ENCODE measurements at places on chromosomes 3 and 15. TPM values are rescaled to one million over a fixed set of nuclear protein-coding genes. Genes with fewer than 3 reads are reported as not detected.

- no peak for DNase-seq
- no peaks in the 10 kb centered on the region for H3K27me3 ChIP-seq
- peaks cover 8% of the 10 kb centered on the region for H3K4me1 ChIP-seq
- H3K36me3 ChIP-seq, result no peaks in the 10 kb centered on the region
- no peak overlapping the region for H3K4me3 ChIP-seq
Observed at GRCh38 chr3:129058441-129059200, 2.0 kb upstream of the GP9 start.

The CCDC39 gene
- 0.69 TPM for total RNA-seq

The SNTN gene
- 0.24 TPM for total RNA-seq

The PRKCD gene
- total RNA-seq, result 6.6 TPM

DNA sequence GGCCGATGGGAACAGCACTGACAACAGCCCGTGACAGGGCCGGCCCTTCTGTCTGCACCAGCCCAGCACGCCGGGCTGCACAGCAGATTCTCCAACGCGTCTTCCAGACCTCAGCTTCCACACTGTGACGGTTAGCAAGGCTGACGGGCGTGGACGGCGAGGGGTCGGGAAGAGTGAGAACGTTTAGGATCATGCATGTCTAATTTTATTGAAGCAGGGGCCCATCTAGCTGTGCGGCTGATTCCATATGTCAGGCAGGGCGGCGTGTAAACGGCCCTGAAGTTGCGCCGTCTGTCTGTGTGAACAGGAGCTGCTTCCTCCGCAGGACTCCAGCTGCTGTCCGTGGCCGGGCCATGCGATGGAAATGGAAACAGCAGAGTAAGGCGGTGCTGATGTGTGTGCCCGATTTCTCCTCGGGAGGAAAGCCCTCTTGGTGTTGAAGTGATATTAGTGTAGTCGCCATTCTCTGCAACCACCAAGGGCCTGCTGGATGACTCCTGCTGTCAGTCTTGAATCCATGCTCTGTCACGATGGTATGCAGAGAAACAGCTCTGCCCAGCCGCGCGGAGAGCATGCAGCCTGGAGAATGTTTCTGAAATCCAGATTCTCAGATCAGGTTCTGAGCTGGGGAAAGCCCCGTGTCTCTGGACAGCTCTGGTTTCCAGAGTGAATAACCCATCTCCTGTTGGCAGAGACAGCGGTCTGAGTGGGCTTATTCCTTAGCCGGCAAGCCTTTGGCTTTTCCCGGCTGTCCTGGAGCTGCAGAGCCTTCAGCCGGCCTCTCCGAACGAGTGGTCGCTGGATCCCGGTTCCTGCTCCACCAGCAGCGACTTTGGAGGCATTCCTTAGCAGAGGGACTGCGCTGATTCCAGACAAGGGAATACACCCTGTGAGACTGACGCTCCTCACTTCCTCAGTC is 158.1 kb upstream of the UBE3A start:
- no peak for DNase-seq
- no peaks in the 10 kb centered on the region for H3K36me3 ChIP-seq
- H3K4me3 ChIP-seq, result no peak overlapping the region
- H3K4me1 ChIP-seq, result no peaks in the 10 kb centered on the region

GRCh38 chr3:178146406-178146831 is 389.8 kb upstream of the KCNMB2 start:
- DNase-seq, result no peak
- H3K4me1 ChIP-seq, result no peaks in the 10 kb centered on the region
- no peaks in the 10 kb centered on the region for H3K36me3 ChIP-seq

The ATRIP gene
- 6.4 TPM for total RNA-seq

The CYP19A1 gene
- 33.6 TPM for total RNA-seq

GRCh38 chr15:27468151-27468591 is 497.2 kb downstream of the GABRG3 start:
- H3K4me1 ChIP-seq, result no peaks in the 10 kb centered on the region
- DNase-seq, result no peak
- no peak overlapping the region for H3K4me3 ChIP-seq
- H3K27me3 ChIP-seq, result no peaks in the 10 kb centered on the region

- no peak overlapping the region for H3K27ac ChIP-seq
- DNase-seq, result no peak
- H3K27me3 ChIP-seq, result no peaks in the 10 kb centered on the region
- no peaks in the 10 kb centered on the region for H3K4me1 ChIP-seq
- H3K36me3 ChIP-seq, result no peaks in the 10 kb centered on the region
Observed at GRCh38 chr3:113495035-113495434, 19.9 kb downstream of the SPICE1 start.

The BNIP2 gene
- total RNA-seq, result 58.1 TPM

The ATR gene
- total RNA-seq, result 21.0 TPM

DNA sequence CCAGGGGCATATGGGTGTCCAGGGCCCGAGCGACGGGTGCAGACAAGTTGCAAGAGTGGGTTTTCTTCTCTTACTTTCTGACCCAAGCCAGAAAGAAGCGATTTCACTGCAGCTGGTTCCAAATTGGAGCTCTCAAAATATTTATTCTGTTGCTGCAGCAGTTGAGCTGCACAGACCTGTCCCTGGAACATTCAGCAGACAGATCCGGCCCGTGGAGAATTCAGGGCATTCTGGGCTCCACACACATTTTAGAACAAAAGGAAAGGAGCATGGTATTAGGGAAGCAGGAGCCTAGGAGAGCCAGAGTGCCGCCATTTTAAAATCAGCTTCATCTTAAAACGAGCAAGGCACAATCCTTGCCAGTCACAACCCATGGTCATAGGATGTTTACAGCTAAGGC is 135.3 kb upstream of the TPM1 start:
- H3K27me3 ChIP-seq, result no peaks in the 10 kb centered on the region
- H3K36me3 ChIP-seq, result no peaks in the 10 kb centered on the region
- no peaks in the 10 kb centered on the region for H3K4me1 ChIP-seq
- DNase-seq, result no peak
- H3K27ac ChIP-seq, result no peak overlapping the region

- H3K27me3 ChIP-seq, result no peaks in the 10 kb centered on the region
- no peaks in the 10 kb centered on the region for H3K36me3 ChIP-seq
- no peak overlapping the region for H3K27ac ChIP-seq
Observed at GRCh38 chr3:18363338-18363737, 61.8 kb downstream of the SATB1 start.

The SLC25A38 gene
- total RNA-seq, result 32.5 TPM

The U2SURP gene
- total RNA-seq, result 82.6 TPM

- H3K27me3 ChIP-seq, result no peaks in the 10 kb centered on the region
- H3K4me1 ChIP-seq, result no peaks in the 10 kb centered on the region
- no peak overlapping the region for H3K27ac ChIP-seq
- no peak for DNase-seq
Observed at GRCh38 chr3:98563661-98564281, 29.6 kb downstream of the CPOX start.

GRCh38 chr3:163185721-163186350 is 1689.2 kb downstream of the OTOL1 start:
- no peak overlapping the region for H3K27ac ChIP-seq
- no peaks in the 10 kb centered on the region for H3K36me3 ChIP-seq
- H3K27me3 ChIP-seq, result no peaks in the 10 kb centered on the region
- H3K4me3 ChIP-seq, result no peak overlapping the region
- DNase-seq, result no peak

DNA sequence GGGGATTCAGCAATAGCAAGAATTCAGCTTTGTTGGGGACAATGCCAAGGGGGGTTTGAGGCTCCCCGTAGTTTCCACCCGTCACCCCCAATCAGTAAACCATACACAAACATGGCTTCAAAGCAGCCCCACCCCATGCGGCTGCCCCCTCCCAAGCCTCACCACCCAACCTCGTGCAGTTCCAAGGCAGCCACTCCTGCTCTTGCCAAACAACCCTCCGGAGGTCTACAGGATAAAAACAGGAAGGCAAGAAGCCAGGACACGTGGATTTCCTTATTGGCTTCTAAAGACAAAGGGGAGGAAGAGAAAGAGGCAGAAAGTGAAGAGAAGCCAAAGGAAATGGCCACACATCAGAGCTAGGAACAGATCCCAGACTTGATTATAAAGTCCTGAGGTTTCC is 121.1 kb downstream of the SHQ1 start:
- DNase-seq, result no peak
- H3K4me3 ChIP-seq, result no peak overlapping the region
- H3K36me3 ChIP-seq, result no peaks in the 10 kb centered on the region
- no peaks in the 10 kb centered on the region for H3K4me1 ChIP-seq

- H3K27ac ChIP-seq, result no peak overlapping the region
- peak; percentile 89 for DNase-seq
- no peaks in the 10 kb centered on the region for H3K36me3 ChIP-seq
- no peaks in the 10 kb centered on the region for H3K27me3 ChIP-seq
Observed at GRCh38 chr3:14261229-14261628, 82.6 kb downstream of the LSM3 start.

DNA sequence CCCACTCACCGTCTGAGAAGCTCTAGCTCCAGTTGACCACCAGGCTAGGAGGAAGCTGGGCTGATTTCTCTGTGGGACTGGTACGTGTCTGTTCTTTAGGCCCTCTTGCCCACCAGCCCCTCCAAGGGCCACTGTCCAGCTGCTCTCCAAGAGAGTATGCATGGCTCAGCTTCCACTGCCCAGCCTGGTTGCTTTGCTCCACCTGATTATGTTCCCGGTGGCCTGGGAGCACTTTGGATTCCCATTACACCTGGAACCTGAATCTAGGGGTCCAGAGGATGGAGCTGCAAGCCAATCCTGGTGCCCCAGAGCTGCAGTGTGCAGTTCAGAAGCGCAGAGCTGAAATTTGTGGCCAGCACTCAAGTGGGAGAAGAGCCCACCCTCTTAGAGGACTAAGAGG is 402.1 kb upstream of the CNTN6 start:
- H3K4me3 ChIP-seq, result no peak overlapping the region
- H3K27ac ChIP-seq, result no peak overlapping the region
- DNase-seq, result no peak
- no peaks in the 10 kb centered on the region for H3K27me3 ChIP-seq
- H3K36me3 ChIP-seq, result no peaks in the 10 kb centered on the region

DNA sequence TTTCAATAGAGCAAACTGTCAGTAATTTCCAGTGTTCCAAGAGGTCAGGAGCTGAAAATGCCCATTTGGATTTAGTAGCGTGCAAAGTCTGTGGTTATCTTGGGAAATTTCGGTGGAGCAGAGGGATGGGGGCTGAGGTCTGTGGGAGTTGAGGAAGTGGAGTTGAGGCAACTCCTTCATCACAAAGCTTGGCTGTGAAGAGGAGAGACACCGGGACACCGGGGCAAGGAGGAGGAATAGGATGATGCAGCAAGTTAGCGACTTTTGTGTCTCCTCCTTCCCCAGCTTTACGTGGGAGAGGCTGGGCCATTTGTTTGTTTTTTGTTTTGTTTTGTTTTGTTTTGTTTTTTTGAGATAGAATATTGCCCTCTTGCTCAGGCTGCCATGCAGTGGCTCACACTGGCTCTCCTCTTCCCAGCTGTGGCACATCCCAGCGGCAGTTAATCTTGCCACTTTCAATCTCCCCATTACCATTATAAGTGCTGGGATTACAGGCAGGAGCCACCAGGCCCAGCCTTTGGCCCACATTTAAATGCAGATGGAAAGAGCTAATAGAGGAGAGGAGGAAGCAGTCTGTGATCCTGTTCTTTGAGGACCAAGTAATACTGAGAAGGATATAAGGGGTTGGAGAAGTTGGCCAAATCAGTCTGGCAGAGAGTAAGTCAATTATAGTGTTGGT is 47.1 kb downstream of the CRTC3 start:
- no peak overlapping the region for H3K4me3 ChIP-seq
- no peaks in the 10 kb centered on the region for H3K36me3 ChIP-seq
- no peaks in the 10 kb centered on the region for H3K27me3 ChIP-seq
- H3K4me1 ChIP-seq, result peaks cover 12% of the 10 kb centered on the region
- no peak for DNase-seq

DNA sequence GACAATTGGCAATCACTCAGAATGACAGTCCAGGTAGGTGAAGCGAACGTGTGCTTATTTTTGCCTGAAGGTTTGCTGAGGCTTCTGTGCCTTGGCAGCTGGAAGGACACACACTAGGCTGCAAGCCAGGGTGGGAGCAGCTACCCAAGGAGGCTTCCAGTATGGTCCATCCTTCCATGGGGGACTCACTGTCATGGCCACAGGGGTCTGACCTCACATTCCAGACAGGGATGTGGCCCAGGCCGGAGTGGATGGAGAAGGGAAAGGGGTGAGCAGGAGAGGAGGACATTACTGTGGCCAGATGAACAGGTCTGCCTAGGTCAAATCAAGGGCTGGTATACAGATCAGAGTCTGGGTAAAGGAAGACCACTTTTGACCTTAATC is 247.7 kb downstream of the ADAMTS17 start:
- H3K4me1 ChIP-seq, result no peaks in the 10 kb centered on the region
- H3K36me3 ChIP-seq, result no peaks in the 10 kb centered on the region
- no peak overlapping the region for H3K27ac ChIP-seq
- no peak for DNase-seq
- no peaks in the 10 kb centered on the region for H3K27me3 ChIP-seq

The ISLR gene
- total RNA-seq, result 115 TPM

- H3K4me3 ChIP-seq, result no peak overlapping the region
- no peaks in the 10 kb centered on the region for H3K36me3 ChIP-seq
- no peak overlapping the region for H3K27ac ChIP-seq
- H3K4me1 ChIP-seq, result no peaks in the 10 kb centered on the region
- no peaks in the 10 kb centered on the region for H3K27me3 ChIP-seq
Observed at GRCh38 chr3:126132751-126133511, 47.5 kb downstream of the ALDH1L1 start.

- no peak overlapping the region for H3K4me3 ChIP-seq
- H3K36me3 ChIP-seq, result no peaks in the 10 kb centered on the region
- no peaks in the 10 kb centered on the region for H3K27me3 ChIP-seq
- no peak overlapping the region for H3K27ac ChIP-seq
Observed at GRCh38 chr15:99480016-99480810, 85.6 kb upstream of the MEF2A start.
